ENCODE measurements at places on chromosomes 5 and 9.

DNA sequence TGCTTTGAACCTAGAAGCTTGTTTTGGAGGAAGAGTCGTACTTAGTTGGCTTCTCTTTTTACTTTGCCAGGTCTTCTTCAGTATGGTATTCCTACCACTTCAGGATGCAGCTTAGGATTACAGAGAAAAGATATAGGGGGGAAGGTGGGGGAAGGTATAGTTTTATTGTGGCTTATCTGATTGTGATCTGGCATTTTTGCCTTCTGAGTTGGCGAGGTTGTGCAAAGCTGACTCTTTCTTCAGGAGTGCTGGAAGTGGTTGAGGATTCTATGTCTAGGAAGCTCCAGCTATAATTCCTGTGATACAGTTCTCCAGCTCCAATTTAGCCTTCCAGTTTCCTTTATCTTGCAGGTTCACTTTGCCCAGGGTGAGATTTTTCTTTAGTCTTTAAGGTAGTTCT, 7.0 kb downstream of the CDC42SE2 start:
- no peak for DNase-seq

GRCh38 chr5:32767948-32768467, 56.9 kb downstream of the NPR3 start:
- DNase-seq, result no peak

DNA sequence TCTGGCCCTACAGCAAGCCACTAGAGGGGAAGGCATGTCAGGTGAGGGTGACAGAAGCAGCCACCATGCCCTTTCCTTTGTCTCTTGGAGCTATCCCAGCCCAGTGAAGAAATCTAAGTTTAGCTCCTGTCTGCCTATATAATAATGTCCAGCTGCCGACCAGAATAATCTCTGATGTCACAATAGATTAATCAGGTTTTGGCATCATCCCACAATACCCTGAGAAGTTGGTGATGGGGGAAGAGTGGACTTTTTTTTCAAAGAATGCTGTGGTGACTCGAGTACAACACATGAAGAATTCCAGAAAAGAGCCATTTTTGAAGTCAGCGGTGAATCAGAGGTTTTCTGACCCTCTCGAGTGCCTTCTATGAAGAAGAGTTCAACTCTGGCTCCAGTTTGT, 1.7 kb upstream of the TSLP start:
- no peak for DNase-seq

DNA sequence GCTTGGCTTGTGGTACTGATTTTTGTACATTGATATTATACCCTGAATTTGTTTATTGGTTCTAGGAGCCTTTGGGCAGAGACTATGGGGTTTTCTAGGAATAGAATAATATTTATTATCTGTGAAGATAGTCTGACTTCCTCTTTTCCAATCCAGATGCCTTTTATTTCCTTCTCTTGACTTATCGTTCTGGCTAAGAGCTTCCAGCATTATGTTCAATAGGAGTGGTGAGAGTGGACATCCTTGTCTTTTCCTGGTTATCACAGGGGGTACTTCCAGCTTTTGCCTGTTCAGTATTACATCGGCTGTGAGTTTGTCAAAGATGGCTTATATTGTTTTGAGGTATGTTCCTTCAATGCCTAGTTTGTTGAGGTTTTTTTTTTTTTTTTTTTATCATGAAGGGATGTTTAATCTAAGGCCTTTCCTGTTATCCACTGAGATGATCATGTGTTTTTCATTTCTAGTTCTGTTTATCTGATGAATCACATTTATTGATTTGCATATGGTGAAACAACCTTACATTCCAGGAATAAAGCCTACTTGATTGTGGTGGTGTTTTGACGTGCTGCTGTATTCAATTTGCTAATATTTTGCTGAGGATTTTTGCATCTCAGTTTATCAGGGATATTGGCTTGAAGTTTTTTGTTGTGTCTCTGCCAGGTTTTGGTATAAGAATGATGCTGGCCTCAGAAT, 77.5 kb downstream of the CERT1 start:
- DNase-seq, result no peak

DNA sequence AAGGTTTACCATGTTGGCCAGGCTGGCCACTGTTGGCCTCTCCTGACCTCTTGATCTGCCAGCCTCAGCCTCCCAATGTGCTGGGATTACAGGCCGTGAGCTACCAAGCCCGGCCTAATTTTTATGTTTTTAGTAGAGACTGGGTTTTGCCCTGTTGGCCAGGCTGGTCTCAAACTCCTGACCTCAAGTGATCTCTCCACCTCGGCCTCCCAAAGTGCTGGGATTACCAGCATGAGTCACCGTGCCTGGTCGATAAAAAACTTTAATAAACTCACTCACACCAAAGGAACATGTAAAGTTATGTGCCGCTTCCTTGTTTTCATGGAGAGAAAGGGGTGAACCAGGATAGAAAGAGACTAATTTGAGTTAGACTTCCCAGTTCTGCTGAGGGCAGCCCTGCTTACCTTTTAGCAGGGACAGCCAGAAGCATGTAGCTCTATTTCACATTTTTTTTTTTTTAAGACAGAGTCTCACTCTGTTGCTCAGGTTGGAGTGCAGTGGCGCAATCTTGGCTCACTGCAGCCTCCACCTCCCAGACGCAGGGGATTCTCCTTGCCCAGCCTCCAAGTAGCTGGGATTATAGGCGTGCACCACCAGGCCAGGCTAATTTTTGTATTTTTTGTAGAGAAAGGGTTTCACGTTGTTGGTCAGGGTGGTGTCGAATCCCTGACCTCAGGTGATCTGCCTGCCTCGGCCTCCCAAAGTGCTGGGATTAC, 11.4 kb upstream of the HAUS6 start:
- no peak for DNase-seq

GRCh38 chr9:92360083-92360482, 34.3 kb downstream of the CENPP start:
- no peak for DNase-seq

DNA sequence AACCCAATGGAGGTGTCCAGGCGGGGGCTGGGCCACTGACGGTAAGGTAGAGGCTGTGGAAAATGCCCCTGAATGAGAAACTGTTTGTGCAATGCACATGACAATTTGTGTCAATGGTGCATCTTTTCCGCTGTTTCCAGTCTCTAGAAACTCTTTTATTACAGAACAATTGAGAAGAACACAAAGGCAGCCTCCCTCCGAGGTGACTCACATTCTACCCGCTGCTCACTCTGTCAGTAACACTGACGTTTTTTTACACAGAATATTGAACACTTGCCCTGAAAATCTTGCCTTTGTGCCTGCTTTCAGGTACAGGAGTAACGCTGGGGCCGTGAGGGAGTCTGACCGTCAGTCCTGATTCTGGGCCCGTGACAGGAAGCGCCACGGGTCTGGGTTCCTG, 11.7 kb upstream of the TENT4A start:
- no peak for DNase-seq

Data from DMS79 (cell line).